ENCODE measurements at places on chromosomes 1 and 21.

DNA sequence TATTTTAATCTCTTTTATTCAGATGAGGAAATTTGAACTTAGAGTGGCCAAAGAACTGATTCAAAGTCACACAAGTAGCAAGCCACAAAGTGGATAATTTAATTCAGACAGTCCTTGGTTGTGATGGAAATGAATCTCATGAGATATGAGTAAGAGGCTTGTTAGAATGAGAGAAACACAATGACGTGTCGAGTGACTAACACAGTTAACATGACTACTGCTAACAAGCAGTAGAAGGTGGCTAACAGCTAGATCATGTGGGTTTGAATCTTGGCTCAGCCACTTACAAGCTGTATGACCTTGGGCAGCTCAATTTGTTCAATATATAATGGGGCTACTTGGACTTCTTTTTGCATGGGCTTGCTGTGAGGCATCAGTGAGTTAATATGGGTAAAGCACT lies 104.5 kb upstream of the LMO4 start:
- DNase-seq, result no peak

DNA sequence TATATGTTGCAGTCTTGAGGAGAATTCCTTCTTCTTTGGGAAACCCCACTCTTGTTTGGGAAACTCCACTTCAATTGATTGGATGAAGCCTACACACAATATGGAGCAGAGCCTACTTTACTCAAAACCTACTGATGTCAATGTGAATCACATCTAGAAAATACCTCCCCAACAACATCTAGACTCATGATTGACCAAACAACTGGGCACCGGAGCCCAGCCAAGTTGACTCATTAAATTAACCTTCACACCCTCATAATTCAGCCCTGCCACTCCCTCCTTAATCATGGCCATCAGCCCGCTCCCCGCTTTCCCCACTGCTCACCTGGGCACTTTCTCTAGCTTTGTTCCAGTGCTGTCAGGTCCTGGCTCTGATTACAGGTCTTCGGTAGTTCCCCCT lies 208.1 kb upstream of the MAP1LC3C start:
- no peak for DNase-seq

DNA sequence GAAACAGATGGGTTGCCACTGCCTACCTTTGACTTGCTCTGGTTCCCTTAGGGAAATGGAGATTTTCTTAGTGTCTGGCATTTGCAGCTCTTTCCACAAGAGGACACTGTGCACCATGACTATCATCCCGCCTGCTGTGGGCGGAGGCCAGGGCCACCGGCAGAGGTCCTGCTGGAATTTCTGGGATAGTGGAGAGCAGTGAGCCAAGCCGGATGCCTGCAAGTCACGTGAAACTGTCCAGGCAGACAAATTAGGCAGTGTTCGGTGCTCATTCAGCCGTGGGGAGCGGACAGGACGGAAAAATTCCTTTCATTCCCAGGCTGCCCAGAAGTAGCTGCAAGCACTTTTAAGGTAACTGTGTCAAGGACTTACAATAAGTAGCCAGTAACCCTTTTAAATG lies 43.4 kb downstream of the IGSF5 start:
- no peak for DNase-seq

DNA sequence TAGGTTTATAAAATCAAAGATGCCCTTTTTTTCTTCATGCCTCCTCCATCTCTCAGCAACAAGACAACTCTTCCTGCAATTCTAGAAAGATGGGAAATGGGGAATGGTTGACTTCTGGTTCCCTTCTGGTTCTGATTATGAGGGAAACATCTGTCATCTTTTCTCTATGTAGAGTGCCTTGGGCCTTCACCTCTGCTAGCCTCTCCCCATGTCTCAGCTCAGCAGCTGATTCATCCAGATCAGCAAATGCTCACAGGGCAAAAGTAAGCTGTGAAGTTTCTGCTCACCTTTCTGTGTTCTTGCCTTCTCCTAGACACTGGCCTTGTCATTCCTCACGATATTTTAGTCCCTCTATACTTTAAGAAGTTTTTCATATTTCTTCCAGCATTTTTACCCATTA lies 17.8 kb upstream of the BECN2 start:
- no peak for DNase-seq

DNA sequence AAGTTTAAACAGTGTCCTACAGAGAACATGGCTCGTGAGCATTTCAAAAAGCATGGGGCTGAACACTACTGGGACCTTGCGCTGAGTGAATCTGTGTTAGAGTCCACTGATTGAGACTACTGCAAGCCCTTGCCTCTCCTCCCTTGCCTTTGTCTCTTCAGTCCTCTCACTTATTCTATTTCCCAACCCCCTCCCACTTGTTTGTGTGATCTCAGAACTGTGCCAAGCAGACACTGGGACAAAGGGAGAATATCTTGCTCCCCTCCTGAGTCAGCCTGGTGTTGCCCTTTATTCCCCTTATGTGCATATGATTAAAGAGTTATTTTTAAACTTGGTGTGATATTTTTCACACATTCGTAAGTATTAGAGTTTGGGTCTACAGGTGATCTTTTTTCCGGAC lies 11.1 kb upstream of the RPRD2 start:
- DNase-seq, result no peak

GRCh38 chr1:84496498-84496897 lies 9.7 kb upstream of the SPATA1 start:
- no peak for DNase-seq

DNA sequence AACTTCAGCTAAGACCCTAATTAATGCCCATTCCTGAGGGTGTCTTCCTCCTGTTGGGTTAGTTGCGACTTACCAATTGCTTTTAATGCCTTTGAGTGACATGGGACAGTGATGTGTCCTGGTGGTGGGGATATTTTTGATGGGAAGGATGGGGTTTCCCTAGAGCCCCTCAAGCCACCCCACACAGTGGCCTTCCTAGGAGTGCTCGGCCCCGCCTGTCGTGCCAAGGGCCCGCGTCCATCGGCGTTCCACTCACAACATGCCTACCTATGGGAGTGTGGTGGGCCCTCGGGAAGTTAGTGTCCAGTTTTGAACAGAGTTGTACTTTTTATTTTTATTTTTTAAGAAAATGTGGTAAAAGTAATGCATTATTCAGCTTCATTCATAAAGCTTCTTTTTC lies 50.1 kb upstream of the TSPAN2 start:
- no peak for DNase-seq

- DNase-seq, result no peak
Observed at GRCh38 chr1:2307064-2307605, 79.0 kb downstream of the SKI start.

- DNase-seq, result no peak
Observed at GRCh38 chr1:79825551-79825950, 819.0 kb upstream of the ADGRL4 start.

DNA sequence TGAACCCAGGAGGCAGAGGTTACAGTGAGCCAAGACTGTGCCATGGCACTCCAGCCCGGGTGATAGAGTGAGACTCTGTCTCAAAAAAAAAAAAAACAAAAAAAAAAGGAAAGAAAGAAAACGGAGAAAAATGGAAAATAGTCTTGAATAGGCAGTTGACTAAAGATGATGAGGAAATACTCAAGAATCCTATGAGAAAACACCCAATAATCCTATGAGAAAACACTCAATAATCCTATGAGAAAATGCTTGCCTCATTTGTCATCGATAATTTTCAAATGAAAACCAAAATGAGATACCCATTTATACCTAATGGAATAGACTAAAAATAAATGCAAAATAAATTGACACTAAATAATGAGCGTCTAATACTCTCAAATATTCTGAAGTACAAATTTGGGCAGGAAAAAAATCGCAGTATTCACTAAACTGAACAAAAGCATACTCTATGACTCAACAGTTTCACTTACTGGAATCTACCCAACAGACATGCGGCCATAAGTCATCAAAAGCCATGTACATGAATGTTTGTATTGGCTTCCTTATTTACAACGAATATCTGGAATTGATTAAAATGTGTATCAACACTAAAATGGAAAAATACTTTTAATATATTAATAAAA lies 733.9 kb upstream of the CHRM3 start:
- no peak for DNase-seq

DNA sequence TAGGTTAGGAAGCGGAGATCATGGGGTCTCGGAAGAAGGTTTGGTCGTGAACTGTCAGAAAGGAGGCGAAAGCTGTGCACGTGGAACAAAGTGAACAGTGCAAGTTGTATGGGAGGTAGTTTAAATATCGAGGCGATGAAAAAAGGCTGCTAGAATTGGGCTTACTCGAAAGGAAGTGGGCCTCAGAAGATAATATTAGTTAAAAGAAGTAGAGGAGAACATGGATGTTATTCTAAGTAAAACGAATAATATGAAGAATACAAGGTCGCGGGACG lies 571 bp downstream of the WDR3 start:
- DNase-seq, result no peak

- DNase-seq, result no peak
Observed at GRCh38 chr1:113072141-113072756, 749 bp upstream of the LRIG2 start.

DNA sequence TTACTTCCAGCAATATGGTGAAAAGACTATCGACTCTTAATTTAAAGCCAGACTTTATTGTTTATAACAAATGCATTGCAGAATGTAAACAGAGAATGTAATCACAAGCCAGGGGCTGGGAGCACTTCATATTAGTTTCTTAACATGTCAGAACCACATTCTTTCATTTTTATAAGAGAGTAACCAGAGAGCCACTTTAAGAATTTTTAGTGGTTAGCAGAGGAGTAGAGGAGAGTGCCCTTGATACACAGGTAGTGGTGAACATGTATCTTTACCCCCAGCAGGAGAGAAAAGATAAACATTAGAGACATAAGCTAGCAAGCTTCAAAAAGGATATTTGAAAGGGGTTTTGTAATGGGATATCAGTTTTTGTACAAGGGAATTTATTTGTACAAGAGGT lies 11.1 kb downstream of the AMY2B start:
- no peak for DNase-seq

DNA sequence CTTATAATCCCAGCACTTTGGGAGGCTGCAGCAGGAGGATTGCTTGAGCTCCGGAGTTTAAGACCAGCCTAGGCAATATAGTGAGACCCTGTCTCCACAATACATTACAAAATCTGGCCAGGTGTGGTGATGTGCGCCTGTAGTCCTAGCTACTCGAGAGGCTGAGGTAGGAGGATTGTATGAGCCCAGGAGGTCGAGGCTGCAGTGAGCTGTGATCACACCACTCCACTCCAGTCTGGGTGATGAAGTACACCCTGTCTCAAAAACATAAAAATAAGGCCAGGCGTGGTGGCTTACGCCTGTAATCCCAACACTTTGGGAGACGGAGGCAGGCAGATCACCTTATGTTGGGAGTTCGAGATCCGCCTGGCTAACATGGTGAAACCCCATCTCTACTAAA lies 27.7 kb downstream of the L1TD1 start:
- DNase-seq, result no peak

DNA sequence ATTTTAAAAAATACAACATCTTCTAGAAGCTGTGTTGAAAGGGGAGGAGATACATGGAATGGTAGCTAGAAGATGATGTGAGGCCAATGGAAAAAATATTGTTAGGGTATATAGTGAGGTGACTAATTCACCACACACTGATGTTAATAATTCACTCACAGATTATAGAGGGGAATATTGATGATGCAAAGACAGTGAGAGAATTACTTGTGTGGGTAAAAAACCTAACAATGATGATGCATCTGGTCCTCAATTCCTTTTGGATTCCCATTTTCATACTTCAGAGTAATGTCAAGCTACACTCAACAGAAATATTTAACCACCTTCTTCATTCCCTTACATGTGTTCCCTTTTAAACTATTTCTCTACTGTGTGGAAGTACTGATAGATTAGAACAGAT lies 169.5 kb upstream of the DPYD start:
- no peak for DNase-seq

GRCh38 chr1:52636721-52637695 lies 4.0 kb downstream of the SHISAL2A start:
- DNase-seq, result peak; percentile 67

DNA sequence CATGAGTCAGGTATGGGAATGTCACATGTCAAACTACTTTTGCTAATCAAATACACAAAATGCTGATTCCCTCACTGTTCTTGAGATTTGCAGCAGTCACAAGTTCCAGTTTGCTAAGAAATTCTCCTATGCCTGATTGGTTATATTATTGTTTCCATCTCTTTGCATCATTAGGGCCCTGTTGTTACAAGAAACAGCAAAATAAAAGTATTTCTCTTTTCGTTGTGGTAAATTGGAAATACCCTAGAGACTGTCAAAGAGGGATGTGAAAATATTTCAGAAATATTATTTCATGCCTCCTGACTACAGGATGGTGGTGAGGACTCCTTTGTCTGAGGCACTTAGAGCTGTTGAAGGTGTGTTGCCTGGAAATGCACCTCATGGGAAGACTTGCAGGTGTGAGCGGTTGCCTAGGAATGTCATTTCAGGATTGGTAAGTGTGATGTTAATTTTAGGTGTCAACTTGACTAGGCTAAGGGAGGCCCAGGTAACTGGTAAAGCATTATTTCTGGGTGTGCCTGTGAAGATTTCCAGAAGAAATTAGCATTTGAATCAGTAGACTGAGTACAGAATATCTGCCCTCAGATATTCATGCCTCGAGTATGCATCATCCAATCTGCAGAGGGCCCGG lies 117.4 kb downstream of the ROR1 start:
- DNase-seq, result no peak

- no peak for DNase-seq
Observed at GRCh38 chr1:110150330-110151174, at the start of gene SLC6A17. Gene SLC6A17, plus strand, starts transcription at chr1:110150494. Its CDS starts 16,436 bp downstream, at chr1:110166930.

GRCh38 chr1:30804822-30805221 lies 47.2 kb upstream of the LAPTM5 start:
- DNase-seq, result no peak

Data from activated T-cell treated with anti-CD3 and anti-CD28 coated beads, Interleukin-2, amount 50 U/mL, for 4 hours (primary cell).